ENCODE measurements at places on chromosomes 12 and 14.

GRCh38 chr12:84247931-84248330, 664.7 kb downstream of the SLC6A15 start:
- DNase-seq = no peak

GRCh38 chr12:81261508-81262207, 183.8 kb downstream of the ACSS3 start:
- DNase-seq = no peak

DNA sequence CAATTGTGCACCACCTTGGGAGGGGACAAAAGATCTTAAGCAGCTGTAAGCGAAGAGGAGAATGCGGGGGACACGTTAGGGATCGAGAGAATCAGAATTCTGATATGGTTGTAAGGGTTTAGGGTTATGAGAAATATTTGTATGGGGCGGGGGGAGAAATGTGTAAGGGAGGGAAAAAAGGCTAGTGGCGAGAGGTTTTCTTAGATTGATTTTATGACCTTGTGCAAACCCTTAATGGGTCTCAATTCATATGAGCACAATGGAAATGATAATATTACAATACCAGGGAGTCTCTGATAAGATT, 396 bp downstream of the NDUFA9 start:
- no peak for DNase-seq

DNA sequence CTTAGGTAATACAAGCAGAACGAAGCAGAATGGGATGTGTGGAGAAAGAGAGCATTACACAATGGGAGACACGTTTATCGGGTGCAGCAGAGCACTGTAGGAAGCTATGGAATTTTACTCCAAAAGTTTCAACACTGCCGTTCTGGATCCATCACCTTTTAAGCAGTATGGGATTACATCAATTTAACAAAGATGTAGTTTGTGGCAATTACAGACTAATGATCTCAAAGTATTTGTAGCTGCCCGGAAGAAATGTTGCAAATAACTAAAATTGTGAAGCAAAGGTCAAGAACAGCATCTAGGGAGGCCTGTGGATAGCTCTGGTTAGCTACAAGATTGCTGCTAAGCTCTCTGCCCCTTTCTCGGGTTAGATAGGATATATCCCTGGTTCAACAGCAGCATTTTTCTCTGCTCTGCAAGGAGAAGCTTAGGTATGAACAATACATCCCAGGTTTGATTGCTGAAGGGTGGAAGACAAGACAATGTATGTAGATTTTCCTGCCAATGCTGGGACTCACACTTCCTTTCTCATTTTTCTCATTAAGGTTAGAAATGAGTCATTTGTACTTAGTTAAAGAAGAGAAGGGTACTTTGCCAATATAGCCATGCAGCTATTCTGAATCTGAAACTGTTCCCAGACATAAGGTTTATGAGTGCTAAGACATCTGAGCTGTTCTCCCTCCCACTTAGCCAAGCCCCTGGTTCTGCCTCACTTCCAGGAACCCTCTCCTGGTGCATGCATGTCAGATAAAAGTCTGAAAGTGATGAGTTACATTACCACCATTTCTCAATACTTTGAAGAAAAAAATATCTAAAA, 75.0 kb upstream of the HIF1A start:
- DNase-seq = peak; percentile 50

GRCh38 chr12:107845226-107845979, 70.9 kb downstream of the ASCL4 start:
- no peak for DNase-seq

GRCh38 chr12:79685068-79685467, 5.7 kb downstream of the PAWR start:
- DNase-seq = no peak

GRCh38 chr12:49092086-49092815, 2.4 kb downstream of the DHH start:
- peak; percentile 58 for DNase-seq

DNA sequence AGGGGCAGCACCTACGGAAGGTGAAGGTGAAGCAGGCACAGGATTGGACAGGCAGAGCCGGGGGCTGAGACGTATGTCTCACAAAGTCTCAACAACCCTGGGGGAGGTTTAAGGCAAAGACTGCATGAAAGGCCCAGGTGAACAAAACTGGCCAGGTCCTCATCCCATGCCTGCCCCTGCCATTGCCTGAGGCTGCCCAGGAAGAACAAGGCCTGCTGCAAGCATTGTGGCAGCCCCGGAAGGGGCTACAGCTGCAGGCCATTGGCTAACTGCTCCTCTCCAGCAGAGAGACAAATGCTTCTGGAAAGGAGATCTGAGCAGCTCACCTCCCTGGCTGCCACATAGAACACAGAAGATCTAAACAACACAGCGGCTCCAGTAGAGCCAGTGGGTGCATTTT, 20.4 kb upstream of the TMEM179 start:
- DNase-seq = no peak

- no peak for DNase-seq
These were observed 16.2 kb downstream of the SLC17A8 start for GRCh38 chr12:100372853-100373640.

DNA sequence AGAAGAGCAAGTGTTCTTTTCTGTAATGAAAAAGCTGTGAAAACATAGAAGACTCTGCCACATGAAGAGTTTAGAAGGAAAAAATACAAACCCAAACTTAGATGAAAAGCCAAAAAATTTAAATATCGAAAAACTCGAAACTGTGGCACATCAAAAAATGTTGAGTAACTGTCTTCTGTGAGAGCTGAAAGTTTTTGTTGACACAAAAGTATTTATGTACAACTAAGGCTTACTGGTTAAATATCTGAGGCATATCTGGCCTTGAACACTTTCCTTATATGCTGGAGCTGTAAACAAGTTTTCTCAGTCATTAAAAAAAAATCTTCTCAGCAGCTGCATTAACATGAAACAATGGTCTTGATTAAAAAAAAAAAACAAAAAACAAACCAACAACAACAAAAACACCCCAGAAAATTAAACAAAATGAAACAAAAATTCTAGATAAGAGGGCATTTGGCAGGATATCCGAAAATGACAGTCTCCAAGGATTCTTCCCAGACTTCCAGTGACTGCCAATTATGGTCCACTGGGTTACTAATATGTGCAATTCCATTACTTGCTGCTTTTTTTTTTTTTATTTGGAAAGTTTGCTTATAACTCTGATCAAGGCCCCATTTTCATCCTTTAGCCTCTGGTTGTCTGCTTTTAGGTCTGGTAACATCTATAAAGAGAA, 84.7 kb upstream of the PAWR start:
- DNase-seq = no peak

DNA sequence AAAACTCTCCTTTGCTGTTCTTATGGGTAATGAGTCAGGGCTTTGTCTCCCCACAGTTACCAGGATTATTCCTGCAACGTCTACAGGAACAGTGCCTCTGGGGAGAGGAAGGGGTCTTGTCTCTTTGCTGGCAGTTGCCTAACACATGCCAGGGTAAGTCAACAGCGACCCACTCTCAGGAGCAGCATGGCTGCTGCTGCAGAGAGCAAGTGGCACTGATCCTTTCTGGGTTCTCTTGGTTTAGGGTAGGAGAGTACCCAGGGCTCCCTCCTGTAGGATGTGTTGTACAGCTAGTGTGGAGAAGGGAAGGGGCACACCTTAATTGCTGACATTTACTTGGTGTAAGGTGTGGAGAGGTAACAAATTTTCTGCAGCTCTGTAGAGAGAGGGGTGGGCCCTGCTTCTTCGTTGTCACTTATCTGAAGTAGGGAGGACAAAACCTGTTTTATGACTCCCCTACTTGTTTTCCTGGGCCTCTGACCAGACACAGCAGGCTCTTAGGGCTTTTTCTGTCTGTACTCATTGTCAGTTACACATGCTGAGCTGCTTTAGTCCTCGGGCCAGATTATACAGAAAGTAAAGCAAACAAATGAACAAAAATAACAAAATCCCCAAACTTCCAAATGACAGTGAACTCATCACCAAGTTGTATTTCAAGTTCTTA, 168.2 kb downstream of the ACSS3 start:
- no peak for DNase-seq

DNA sequence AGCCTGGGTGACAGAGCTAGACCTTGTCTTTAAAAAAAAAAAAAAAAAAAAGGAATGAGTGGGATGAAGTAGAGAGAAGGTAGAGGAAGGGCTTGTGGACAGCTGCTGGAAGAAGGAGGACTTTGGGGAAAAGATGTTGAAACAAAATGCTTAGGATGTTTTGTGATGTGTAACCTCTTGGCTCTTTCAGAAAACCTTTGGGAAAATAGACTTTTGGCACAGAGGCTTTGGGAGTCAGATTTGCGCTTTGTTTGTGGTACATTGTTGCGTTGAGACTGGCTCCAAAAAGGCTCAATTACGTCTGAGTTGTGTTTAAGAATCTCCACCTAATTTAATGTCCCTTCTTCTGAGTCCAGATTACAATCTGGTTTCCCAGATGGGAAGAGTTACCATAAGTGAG, 32.9 kb upstream of the SPTLC2 start:
- no peak for DNase-seq

DNA sequence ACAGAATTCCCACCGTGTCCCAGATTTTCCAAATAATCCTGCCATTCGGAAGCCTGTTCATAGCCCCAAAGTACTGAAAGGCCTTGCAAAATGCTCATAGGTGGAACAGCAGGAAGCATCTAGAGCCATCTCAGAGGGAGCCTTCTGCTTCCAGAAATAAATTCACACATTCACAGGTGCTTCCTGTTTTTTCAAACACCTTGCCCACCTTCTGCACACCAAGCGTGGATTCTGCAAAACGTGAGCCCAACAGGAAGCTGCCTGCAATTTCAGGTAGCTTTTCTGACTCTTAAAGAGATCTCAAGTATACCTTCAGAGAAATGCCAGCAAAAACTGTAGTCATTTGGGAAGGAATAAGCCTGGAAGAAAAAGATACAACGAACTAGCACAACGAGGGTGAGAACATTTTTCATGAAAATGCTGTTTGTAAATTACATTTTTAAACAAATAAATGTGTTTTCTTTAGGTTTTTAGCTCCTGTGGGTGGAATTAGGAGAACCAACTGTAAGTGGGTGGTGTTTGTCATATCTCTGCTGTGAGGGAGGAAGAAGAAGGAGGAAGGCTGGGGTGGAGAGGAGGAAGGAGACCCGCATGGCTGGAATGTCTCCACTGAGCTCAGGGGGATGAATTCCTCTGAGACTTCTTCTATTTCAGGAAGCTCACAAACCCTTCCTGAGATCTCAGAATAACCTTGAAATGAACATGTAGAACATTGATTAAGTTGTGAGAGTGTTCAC, at the start of gene IFNG-AS1:
IFNG-AS1 (plus strand) TSS at position 264 of the 737 bp plus-strand sequence.
- DNase-seq = no peak

GRCh38 chr14:54175298-54175942, 218.8 kb upstream of the BMP4 start:
- DNase-seq = peak; percentile 28

GRCh38 chr14:105150026-105150367, 18.6 kb downstream of the JAG2 start:
- no peak for DNase-seq

Measured in stimulated activated CD4-positive, alpha-beta T cell treated with anti-CD3 and anti-CD28 coated beads, Interleukin-4, amount 100 ng/mL, for 48 hours (primary cell).